CD4-positive, alpha-beta T cell treated with Interleukin-10 for 1 hour (primary cell): ENCODE measurements at places on chromosomes 2 and 18.

GRCh38 chr2:235669269-235669831 lies 175.5 kb downstream of the AGAP1 start:
- peak; percentile 62 for DNase-seq

- peak; percentile 40 for DNase-seq
Measured at GRCh38 chr2:47072728-47073191, 82.3 kb downstream of the STPG4 start.

- DNase-seq, result no peak
Measured at GRCh38 chr2:237533668-237534161, 32.7 kb upstream of the PRLH start.

- DNase-seq, result no peak
Measured at GRCh38 chr2:61425605-61426155, 45.2 kb downstream of the USP34 start.

DNA sequence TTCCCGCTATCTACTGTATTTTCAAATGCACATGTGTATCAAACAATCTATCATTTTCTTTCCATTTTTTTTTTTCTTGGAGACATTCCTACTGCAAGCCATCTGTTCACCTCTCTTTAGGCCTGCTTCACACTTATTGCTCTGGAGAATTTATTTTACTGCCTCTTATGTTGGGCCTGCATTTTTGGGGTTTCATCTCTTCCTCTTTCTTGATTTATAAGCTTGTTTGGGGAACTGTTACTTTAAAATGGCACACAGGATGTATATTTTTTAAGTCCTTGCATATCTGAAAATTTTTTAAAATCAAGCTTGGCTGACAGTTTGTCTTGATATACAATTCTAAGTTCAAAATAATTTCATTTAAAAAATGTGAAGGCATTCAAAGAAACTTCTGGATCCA lies 3.5 kb upstream of the RAB27B start:
- DNase-seq, result no peak

DNA sequence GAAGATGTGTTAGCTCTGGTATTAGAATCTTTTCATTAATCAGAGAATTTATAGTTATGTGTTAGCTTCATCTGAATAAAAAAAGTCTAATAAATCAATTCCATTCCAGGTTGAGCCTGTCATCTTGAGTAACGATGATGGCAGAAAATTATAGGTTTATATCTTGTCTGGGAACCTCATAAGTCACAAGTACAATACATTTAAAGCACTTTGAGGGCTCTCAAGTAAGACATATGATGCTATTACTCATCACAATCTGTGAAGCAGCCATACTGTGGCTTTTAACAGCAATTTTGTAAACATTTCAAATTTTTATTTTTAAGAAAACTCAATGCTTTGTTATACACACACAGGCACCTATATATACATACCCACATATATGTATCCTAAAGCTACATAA lies 484.1 kb upstream of the VRK2 start:
- DNase-seq, result no peak

DNA sequence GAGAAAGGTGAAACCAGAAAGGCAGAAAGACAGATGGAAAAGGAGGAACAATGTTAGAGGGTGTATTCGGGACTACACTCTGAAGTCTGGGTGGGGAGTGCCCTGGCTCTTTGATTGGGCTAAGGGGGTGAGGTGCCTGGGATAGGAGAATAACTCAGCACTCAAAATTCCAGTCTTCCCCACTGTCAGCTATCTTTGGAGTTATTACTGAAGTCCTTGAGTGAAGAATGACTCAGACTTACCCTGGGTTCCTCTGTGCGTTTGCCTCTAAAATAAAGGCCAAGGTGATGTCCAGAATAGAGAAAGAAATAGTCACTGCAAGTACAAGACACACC lies 151.8 kb upstream of the SERPINE2 start:
- no peak for DNase-seq

- DNase-seq, result no peak
Measured at GRCh38 chr2:209208211-209208610, 215.6 kb upstream of the MAP2 start.

- DNase-seq, result no peak
Measured at GRCh38 chr2:8622199-8622911, 59.5 kb upstream of the ID2 start.

DNA sequence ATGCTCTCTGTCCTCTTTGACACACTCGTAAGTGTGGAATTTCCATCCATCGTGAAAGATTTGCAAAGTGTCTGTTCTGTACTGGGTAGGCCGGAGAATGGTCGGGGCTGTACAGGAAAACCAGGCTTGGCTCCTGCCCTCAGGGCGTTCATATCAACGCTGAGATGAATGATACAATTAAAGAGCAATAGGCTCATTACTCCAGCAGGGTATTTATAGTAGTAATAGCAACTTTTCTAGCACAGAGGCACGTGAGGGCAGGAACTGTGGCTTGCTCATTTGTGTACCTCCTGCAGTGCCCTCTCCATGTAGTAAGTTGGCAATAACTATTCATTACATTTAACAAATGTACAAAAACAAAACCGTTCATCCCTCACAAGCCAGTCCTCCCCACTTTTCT lies 5.3 kb upstream of the NCK2 start:
- no peak for DNase-seq

- no peak for DNase-seq
Measured at GRCh38 chr18:44062345-44062744, 618.3 kb upstream of the SETBP1 start.

DNA sequence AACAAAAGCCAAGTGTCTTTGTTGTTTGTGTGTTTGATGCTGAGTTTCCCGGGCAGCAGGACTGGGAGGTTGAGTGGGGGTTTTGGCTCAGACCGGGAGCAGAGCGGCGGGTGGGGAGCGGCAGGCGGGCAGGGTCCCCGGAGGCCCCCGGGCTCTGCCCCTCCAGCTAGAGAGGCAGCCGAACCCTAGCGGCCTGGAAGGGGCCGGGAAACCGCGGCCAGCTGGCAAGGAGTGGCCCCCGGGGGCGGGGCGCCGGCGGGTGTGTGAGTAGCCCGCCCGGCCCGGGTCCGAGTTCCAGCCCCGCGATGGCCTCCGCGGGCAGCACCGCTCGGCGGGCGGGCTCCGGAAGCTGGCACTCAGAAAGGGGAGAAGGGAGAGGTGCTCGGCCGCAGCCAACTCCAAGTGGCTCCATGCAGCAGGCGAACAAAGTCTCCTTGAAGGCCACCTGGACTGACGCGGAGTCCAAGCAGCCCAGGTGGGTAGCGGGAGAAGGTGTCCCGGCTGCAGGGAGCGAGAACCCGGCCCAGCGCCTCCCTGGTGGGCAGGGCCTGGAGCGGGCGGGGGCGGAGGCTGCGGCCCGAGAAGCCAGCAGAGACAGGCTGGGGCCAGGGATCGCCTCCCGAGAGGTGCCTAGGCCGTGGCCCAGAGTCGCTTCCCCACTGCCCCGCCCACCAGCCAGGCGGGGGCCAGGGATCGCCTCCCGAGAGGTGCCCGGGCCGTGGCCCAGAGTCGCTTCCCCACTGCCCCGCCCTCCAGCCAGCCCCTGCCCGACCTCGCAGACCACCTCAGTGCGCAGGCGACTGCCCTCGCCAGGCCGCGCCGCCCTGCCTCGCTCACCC lies at the start of gene ANKRD53:
ANKRD53 (plus strand) TSS at position 290 of the 839 bp plus-strand sequence; CDS start at position 306, 16 bp downstream.
- peak; percentile 18 for DNase-seq

DNA sequence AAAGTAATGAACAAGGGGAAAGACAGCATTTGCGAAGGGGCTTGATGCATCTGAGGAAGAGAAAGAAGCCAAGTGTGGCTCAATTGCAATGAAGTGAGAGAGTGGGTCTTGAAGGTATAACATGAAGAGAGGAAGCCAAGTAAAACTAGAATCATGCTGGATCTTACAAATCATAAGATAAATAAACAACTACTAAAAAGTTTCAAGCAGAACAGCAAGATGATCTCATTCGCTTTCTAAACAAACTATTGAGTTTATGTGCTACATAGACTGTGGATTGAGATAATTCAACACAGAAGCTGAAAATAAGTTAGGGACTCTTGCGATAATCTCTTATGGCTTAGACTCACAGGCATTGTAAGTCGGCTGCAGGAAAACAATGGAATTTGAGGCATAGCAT lies 1310.5 kb upstream of the NRXN1 start:
- DNase-seq, result no peak

DNA sequence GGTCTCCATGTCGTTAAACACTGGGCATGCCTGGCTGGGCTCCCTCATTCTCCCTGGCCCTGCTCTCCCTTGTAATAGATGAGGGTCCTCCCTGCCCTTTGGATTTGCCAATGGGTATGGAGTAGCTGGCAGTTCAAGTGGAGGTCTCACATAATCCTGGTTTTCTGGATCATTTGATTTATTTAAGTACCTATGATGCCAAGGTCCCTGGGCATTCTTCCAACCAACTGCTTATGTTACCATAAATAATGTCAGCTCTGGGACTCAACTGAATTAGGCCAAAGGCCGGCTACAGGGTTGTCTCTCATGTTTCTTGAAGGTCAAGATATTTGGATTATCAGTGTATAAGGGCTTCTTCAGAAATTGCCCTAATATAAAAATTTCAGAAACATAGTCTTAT lies 104.9 kb upstream of the LYPD6 start:
- DNase-seq, result no peak

- DNase-seq, result no peak
Measured at GRCh38 chr2:42102591-42103450, 55.0 kb downstream of the PKDCC start.

- DNase-seq, result no peak
Measured at GRCh38 chr2:48829036-48829435, 73.5 kb upstream of the LHCGR start.

- no peak for DNase-seq
Measured at GRCh38 chr2:145228506-145228905, 708.6 kb upstream of the ZEB2 start.

DNA sequence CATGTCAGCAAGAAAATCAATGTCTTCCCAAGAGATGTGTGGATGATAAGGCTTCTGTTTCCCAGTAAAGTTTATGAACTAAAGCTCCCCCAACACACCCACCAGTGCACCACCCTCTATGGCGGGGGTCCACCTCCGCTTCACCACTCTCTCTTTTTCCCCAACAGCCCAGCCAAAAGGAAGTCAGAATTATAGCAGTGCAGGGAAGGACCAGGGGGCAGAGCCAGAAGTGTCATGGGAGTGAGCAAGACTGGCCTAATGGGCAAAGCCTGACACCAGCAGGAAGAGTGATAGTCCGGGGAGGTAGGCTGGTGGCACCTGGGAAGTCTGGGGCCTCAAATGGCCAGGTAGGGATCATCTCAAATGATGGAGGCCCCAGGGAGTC lies 167.7 kb downstream of the ZFP36L2 start:
- DNase-seq, result no peak

DNA sequence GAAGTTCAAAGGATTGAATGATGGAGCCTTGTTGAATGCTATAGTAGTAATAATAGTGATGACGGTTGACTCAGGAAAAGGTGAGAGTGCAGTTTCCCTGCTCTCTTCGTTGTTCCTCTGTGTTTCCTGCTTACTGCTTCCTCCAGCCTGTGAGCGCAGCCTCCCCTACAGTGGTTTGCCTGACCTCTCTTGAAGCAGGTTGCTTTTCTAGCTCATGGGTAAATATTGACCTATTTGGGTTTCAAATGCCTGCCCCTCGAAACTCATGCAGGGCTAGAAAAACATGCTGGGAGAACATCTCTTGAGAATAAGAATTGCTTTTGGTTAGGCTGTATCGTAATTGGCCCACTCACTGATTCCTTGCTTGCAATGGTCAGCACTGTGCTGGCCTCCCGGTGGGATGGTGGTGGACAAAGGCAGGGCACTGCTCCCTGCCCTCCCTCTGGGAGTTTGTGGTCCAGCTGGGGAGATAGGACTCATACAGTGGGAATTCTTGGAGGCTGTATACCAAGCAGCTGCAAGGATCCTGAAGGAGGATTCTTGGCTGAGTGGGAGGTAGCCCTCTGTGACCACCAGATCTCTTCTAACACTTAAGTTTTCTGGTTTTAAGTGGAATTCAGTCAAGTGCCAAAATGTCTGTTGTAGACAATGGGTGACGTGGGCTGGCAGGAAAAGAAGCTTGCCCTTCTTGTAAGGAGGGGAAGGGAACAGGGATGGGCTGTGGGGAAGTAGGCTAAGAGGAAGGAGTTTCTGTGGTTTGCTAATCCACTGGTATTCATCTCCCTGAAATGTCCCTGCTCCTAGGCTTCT lies 5.4 kb upstream of the RNF181 start:
- DNase-seq, result no peak

GRCh38 chr2:106638043-106638442 lies 150.9 kb downstream of the CD8B2 start:
- DNase-seq, result no peak

- no peak for DNase-seq
Measured at GRCh38 chr2:27182346-27182745, 29.5 kb upstream of the ATRAID start.

DNA sequence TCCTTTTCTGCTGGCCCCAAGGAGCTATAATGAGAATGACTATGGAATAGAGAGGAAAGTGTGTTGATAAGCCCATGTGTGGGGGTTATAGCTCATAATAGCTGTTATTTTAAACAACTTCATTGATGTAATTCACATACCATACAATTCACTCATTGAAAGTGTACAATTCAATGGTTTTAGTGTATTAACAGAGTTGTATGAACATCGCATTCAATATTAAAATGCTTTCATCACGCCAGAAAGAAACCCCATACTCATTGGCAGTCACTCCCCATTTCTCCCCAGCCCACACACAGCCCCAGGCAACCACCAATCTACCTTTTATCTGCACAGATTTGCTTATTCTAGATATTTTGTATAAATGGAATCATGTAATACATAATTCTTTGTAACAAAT lies 139.6 kb upstream of the CYP1B1 start:
- no peak for DNase-seq

DNA sequence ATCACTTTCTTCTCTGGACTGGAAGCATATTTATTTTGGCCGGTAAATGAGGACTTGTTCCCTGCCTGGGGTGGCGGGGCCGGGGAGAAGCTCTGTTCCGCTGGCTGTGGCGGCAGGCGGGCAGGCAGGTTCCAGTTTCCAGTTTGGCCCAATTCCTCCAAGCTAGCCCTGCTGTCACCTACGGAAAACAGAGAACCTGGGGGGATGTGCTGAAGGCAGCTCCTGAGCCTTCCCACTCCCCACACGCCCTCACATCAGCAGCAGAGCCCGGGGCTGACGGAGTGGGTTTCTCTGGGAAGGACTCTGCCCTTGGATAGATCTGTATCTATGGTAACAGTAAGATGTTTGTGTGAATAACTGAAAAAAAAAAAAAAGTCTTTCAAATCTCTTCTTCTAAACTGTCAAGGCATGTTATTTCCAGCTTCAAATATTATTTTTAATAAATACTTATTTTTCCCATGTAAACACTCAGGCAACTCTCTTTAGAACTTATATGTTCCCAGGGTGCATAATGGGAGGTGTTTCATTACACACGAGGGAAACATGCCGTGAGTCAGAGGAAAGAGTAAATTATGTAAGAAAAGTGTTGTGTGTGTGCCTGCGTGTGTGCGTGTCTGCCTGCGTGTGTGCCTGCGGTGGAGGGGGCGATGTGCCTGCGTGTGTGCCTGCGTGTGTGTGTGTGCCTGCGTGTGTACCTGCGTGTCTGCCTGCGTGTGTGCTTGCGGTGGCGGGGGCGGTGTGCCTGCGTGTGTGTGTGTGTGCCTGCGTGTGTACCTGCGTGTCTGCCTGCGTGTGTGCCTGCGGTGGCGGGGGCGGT lies 116.1 kb upstream of the ZNF516 start:
- no peak for DNase-seq

- DNase-seq, result no peak
Measured at GRCh38 chr2:117359266-117359914, 455.1 kb upstream of the DDX18 start.

GRCh38 chr18:40431071-40431985 lies 1523.7 kb upstream of the PIK3C3 start:
- DNase-seq, result no peak
